ENCODE measurements at places on chromosomes 3 and 15.

DNA sequence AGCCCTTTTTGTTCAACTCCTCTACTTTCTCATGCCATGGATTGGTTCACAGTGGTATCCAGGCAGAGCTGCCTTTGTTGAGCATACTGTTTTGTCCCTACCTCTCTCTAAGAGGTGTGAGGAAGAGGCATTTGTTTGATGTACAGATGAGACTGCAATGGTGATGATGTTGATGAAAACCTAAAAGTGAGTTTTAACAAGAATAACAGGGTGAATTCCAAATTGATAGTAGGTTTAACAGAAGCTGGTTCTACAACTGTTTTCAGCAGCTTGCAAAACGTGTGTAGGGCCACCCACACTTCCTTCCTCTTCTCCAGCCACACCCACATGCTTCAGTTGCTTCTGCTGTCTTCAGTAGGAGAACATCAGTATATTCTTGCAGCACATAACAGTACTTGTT is 10.2 kb downstream of the SNRK start:
- peak; percentile 74 for DNase-seq

- DNase-seq: peak; percentile 23
Measured at GRCh38 chr15:70362886-70363285, 265.2 kb upstream of the TLE3 start.

DNA sequence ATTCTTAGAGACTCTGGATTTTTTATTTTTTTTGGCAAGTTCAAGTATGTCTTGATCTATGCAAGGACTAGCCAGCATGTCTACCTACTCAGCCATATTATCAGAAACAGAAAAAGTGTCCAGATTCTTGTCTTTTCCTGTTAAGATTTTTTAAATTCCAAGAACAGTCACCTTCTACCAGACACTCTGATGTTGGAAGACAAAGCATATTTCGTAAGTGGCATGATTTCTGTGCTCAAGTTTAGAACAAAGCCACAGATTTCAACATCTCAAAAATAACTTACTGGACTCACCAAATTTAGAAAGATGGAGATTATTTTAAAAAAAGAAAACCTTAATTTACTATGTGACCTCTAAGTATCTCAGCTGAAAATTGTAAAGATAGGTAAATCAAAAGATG is 61.9 kb downstream of the GOLGA6L7 start:
- DNase-seq: peak; percentile 27

DNA sequence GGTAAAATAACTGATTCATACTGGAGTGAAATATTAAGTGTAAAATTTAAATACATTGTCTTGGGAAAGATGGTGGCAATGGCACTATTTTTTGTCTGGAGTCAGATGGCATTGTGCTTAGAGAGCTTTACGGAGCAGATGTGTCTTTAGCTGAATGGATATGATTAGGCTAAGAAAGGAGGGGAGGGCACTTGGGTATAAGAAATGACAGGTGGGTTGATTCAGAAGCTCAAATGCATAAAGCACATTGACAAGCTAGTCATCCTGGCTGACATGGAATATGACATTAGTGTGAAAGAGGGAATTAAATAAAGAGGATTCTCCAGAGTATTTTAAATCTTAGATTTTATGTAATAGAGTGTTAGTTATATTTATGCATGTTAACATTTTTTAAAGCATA is 570.1 kb upstream of the CBLB start:
- no peak for DNase-seq

DNA sequence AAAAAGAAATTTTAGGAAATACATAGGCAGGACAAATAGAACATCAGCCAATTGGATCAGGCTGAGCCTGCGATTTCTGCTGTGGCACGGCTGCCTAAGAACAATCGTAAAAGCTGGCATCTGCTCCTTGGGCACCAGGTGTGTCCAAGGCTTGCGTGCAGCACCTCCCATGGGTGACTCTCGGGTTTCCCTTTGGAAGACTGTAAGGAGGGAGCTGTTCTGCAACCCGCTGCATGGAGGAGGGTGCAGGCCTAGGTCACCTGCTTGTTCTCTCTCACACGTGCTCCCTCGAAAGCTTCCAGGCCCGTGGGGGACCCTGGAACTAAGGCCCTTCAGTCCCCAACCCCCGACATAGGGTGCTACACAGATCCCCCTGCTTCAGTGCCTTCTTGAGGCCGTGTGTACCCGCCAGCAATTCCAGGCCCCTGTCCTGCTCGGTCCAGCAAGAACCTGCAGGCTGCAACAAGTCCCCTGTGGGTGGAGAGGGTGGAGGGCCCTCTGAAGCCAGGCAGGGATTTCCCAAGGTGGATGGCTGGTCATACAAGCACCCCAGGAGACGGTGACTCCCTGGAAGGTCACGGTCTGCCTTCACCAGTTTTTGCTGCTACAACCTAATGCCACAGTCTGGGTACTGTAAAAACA is 3.4 kb downstream of the GP9 start:
- no peak for DNase-seq

DNA sequence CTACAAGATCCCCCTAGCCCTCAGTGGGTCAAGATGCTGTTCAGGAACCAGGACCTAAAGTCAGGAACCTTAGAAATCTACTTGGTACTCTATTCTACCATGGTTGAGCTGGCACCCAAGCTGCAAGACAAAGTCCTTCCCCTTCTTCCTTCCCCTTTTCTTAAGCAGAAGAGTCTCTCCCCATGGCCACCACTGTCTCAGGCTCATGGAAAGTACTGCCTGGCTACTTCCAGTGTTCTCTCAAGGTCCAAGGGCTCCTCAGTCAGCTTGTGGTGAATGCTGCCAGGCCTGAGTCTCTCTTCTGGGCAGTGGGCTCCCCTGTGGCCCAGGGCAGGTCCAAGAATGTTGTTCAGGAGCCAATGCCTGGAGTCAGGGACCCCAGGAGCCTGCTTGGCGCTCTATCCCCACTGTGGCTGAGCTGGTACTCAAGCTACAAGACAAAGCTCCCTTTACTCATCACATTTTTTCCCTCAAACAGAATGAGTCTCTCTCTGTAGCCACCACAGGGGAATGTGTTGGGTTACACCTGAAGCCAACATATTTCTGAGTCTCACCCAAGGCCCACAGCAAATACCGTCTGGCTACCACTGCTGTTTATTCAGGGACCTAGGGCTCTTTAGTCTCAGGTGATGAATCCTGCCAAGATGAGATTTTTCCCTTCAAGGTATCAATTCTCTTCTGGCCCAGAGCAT is 18.1 kb upstream of the SLC27A2 start:
- peak; percentile 47 for DNase-seq

DNA sequence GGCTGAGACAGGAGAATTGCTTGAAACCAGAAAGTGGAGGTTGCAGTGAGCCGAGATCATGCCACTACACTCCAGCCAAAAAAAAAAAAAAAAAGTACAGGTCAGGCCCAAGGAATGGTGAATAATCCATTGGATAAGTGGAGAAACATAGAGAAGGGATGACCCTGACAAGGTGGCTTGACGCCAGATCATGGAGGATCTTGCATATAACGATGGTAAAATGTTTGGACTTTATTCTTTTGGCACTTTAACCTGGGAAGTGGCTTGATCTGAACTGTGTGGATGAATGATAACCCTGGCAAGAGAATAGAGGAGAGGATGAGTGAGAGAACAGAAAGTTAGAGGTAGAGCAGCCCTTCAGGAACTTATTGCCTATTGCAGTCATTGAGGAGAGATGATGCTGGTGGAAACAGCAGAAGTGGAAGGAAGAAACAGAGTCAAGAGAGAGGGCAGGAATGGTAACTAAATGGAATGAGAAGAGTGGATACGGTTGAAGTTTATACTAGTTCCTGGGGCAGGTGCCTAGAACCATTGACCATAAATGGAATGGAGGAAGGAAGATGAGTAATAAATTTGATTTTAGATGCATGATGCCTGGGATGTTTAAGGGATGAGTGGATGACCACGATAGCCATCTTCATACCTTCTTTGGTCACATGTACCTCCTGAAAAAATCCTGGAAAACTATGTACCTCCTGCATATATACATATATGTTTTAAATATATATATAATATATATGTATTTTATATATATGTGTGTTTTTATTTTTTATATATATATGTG is 57.8 kb downstream of the BLM start:
- DNase-seq: no peak

GRCh38 chr3:38392604-38393163 is 46.1 kb downstream of the XYLB start:
- no peak for DNase-seq

GRCh38 chr3:134340982-134341365 is 33.3 kb downstream of the AMOTL2 start:
- DNase-seq: no peak

GRCh38 chr15:89077750-89078149 is 10.5 kb upstream of the ABHD2 start:
- DNase-seq: no peak

GRCh38 chr3:112650482-112650881 is 9.5 kb upstream of the CCDC80 start:
- no peak for DNase-seq

DNA sequence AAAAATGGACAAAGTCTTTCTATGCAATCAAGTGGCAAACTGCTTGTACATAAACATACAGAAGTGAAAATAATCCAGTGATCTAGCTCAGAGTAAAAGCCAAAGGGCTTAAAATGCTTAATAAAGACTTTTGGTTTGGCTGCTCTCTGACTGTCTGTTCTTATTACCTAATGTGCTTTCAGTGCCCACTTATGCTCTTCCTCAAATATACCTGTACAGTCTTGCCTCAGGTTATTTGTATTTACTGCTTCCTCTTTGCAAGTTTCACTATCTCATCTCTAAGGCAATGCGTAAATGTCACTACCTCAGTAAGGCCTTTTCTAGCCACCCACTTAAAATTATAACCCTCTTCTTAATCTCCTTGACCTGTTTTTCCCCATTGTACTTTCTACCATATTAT is 171.8 kb downstream of the EPHA6 start:
- DNase-seq: no peak

- no peak for DNase-seq
Measured at GRCh38 chr15:90047956-90048575, 46.9 kb downstream of the ZNF710 start.

GRCh38 chr3:142648950-142649349 is 52.8 kb downstream of the PLS1 start:
- no peak for DNase-seq

DNA sequence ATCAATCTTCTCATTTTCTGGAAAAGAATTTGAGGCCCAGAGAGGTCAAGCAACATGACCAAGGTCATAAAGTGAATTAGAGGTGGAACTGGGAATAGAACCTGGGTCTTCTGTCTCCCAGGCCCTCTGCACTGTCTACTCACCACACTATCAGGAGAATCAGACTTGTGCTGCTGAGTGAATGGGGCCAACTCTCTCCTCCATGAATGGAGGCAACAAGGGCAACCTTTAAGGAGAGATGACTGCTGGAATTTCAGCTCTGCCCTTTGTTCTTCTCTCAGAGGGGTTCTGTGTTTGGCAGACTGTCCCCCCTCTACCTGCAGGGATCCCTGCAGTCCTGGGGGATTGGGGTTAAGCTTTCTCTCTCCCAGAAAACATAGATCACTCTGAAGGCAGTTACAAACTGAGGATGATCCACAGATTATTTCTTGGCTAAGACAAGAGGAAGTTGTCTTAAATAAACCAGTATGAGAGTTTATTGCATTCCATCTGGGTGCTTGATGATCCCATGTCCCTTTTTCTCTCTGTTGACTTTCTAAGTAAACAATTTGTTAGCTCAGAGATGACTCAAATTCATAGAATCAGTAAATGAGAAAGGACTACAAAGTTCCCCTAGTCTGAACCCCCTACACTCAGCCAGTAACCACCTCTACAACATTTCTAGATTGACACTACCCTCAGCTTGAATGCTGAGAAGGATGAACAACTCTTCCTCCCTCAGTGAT is 99.0 kb upstream of the LIPC start:
- DNase-seq: peak; percentile 43

GRCh38 chr3:38689346-38689745 is 39.9 kb upstream of the SCN5A start:
- DNase-seq: no peak

DNA sequence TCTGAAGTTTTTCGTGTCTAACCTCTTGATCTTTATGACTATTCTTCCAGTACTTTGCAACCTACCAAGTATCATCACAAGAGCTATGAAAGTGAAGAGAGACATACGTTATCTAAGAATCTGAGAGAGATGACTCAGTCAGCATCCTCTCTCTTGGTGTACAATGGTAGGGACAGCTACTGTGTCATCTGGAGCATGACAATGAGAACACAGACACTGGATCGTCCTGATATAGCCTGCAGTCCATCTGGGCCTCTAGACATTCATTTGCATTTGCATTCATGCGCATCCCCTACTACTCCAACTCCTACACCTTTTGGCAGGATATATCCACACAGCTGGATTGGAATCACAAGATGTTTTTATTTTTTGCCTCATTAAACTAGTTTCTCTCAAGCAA is 115.2 kb downstream of the PEX5L start:
- no peak for DNase-seq

DNA sequence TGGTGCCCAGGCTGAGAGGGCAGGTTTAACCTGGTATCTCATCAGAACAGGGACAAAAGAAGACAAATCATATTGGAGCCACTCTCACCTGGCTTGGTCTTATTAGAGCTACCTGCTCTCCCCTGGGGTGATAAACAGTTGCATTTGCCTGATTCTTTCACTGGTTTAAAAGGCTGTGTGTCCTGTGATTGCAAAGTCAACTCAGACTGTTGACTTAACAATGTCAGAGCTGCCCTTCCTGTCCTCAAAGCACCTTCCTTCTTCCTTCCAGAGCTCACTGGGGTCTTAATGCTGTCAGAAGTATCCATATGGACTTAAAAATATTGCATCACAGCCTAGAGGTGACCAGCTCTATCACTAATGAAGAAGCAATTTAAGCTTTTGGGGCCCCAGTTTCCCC is 50.5 kb upstream of the MINAR1 start:
- DNase-seq: no peak

- no peak for DNase-seq
Measured at GRCh38 chr15:63047792-63048114, 5.2 kb downstream of the TPM1 start.

GRCh38 chr15:40511472-40512133 is 40.8 kb downstream of the CHST14 start:
- DNase-seq: peak; percentile 39

DNA sequence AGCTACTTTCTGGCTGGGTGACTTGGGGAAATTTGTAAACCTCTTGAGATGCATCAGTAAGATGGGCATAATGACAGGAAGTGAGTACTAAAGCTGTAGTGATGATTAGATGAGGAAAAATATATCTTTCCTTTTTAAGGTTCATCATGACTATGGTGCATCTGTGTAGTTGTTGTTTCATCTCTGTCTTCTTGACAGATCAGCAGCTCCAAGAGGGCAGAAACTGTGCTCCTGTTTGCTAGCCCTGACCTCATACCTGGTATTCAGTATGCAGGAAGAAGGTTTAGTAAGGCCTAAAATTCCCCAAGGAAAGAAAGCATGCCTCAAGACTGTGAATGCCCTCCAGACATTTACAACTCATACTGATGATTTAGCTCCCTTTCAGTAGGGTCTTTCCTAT is 82.5 kb upstream of the PSMD6 start:
- no peak for DNase-seq

- peak; percentile 10 for DNase-seq
Measured at GRCh38 chr3:169227911-169228310, 435.6 kb downstream of the MECOM start.

DNA sequence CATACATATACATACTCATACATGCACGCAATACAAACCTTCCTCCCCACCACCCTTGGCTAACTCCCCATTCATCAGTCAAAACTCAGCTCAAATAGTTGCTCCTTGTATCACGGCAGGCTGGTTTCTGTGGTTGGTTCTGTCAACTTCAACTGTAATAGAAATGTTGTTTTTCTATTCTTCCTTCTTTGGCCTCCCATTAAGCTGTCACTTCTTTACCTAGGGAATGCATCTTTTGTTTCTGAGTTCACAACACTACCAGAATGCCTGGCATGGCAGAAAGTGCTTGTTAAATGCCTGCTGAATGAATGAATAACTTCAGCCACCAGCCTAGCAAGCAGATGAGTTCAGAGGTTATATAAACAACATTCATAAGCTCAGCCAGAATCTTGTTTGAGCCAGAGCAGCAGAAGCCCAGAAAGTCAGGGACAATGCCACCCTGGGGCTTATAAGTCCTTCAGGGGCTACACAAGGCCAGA is 63.1 kb downstream of the B3GALNT1 start:
- no peak for DNase-seq
